Muscle of arm (tissue), 14 donors: ENCODE measurements at places on chromosomes 1 and 21.

- DNase-seq, result no peak
Observed at GRCh38 chr1:153324912-153325311, 12.2 kb upstream of the PGLYRP3 start.

- DNase-seq, result peak; percentile 86
Observed at GRCh38 chr1:18875107-18875795, 15.8 kb upstream of the TAS1R2 start.

DNA sequence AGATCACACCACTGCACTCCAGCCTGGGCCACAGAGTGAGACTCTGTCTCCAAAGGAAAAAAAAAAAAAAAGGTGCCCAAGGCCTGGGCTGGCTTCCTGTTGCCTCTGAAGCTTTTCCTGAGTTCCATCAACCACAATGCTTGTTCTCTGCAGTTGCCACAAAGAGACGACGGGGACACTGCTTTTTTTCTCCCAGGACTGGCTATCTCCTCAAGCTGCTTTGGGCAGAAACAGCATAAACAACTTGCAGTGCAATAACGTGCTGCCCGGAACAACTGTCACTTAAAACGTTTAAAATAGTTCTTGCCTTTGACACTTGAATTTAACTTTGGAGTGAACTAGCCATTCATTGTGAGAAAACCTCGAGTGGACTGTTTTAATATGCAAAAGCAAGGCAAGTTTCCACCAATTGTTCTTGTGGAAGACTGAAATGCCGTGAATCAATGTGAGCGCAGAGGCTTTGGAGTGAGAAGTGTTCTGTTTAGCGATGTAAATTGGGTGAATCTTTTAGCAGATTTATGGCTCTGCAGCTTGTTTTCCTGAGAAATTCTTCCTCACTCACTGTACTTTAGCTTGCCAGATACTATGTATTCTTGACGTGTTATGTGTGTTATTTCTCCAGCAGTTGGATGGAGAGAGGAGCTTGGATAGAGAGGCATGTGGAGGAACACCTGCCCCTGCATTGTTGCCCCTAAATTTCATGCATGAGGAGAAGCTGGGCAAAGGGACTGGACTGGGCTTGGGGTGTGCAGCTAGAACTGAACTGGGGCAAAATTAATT lies 188.1 kb upstream of the KIAA0040 start:
- no peak for DNase-seq

DNA sequence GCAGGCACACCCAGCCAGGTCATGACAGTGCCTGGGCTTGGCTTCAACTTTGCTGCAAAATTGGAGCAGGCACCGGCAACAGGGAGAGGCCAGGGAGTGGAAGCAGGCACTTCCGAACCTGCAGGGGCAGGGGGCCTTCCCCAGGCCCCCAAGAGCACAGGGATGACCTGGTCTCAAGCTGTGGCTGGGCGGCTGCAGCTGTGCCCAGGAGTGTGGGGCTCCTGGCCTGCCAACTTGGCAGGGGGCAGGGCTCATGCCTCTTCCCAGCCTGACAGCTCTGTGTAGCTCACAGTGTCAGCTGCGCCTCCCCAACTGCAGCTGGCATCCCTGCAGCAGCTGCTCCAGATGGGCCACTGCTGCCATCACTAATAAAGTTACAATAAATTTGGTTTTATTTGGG lies 51.5 kb upstream of the SCYL3 start:
- DNase-seq, result no peak

GRCh38 chr1:19481826-19482398 lies 3.4 kb downstream of the CAPZB start:
- no peak for DNase-seq

- peak; percentile 62 for DNase-seq
Observed at GRCh38 chr1:222464841-222465210, 83.1 kb downstream of the HHIPL2 start.

DNA sequence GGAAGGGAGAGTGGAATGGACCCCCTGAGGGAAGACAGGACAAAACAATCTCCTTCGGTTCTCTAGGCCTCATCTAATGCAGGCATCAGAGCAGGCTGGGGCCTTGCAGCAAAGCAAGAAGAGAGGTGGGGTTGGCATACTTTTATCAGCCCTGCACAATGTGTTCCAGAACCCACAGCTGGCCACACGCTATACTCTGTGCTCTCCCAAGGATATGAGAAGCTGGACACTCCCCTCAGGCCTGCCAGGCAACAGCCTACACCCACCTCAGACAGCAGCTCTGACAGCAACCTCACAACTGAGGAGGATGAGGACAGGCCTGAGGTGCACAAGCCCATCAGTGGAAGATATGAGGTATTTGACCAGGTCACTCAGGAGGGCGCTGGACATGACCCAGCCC lies 27.3 kb downstream of the LY9 start:
- no peak for DNase-seq

DNA sequence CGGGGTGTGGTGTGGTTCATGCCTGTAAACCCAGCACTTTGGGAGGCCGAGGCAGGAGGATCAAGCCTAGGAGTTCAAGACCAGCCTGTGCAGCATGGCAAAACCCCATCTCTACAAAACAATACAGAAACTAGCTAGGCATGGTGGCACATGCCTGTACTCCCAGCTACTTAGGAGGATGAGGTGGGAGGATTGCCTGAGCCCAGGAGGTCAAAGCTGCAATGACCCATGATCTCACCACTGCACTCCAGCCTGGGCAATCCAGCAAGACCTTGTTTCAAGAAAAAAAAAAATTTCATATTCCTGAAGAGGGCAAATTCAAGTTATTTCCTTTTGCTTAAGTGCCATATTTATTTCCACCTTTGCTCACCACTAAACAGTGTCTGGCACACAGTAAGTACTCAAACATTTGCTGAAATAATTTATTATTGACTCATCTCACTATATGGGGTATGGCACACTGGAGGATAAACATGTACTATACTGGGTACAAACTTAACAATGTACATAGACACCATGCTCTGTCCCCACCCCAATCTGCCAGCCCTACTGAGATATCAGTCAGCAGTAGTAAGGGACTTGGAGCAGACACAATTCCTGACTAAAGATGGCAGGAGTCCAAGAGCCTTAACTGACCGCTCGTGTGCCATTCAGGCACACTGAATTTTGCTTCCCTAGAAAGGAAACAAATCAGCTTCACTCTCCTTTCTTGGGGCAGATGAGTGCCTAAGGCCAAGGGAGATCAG lies 15.5 kb downstream of the MEAF6 start:
- no peak for DNase-seq

- DNase-seq, result no peak
Observed at GRCh38 chr1:71857862-71858261, 424.5 kb downstream of the NEGR1 start.
